ENCODE measurements at places on chromosomes 13 and 19. TPM values are rescaled to one million over a fixed set of nuclear protein-coding genes. Genes with fewer than 3 reads are reported as not detected.

DNA sequence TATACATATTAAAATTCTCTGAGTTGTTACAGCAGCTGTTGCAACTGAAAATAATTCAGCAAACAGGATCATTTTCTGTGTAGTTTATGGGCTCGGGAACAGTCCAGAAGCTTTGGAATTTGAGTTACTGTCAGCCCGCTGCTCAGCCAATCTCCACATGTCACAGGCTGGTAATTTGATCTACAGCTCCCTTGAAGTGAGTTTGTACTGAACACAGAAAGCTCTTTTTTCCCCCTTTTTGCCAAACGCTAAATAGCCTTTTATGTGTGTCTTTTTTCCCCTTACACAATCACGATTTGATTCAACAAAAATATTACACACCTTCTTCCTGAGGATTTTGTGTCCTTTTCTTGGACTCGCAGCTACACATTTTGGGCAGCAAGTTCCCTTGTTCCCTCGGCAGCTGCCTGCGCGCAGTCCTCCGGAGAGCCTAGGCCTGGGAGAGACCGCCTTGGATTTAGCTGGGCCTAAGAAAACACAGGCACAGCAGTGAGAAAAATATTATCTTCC is 371.4 kb downstream of the KCNRG start:
- DNase-seq, result no peak

GRCh38 chr19:39303373-39304184 is 7.4 kb downstream of the IFNL1 start:
- DNase-seq, result no peak

DNA sequence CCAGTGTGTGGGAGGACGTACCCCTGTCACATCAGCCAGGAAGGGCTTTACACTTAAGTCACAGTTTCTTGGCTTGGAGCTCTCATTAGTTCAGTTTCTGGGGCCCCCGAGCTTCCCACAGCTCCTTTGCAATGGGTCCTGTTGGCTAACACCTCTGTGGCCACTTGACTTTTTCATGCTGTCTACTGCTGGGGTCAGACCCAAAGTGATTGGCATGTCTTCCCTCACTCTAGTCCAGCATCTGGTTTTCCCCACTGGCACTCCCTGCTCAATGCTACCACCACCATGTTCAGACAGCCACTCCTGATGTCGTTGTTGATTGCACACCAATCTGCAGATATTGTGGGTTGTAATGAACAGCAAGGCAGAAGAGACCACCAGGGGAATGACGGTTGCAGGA is 379.0 kb downstream of the FOXO1 start:
- DNase-seq, result no peak

DNA sequence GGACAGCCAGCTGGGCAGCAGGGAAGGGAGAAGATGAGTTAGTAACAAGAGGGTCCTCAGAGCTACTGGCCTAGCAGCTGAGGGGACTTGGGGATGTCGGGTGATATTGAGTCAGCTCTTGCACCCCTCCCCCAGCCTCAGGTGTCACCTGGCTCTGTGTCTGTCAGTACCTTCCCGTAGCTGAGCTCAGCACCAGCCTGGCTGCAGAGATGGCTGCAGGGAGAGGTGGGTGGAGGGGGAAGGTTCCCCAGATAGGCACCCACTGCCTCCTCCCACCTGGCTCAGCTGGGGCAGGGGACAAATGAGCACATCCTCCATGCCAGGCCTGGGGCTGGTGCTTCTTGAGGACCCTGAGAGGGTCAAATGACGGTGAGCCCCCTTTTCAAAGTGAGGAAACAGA is 6.8 kb upstream of the KPTN start:
- DNase-seq, result no peak

GRCh38 chr13:19023115-19023514 is 158.5 kb downstream of the TUBA3C start:
- no peak for DNase-seq

- no peak for DNase-seq
Observed at GRCh38 chr13:92460479-92460878, 766.1 kb upstream of the GPC6 start.

- no peak for DNase-seq
Observed at GRCh38 chr13:24116131-24116530, 44.4 kb upstream of the SPATA13 start.

DNA sequence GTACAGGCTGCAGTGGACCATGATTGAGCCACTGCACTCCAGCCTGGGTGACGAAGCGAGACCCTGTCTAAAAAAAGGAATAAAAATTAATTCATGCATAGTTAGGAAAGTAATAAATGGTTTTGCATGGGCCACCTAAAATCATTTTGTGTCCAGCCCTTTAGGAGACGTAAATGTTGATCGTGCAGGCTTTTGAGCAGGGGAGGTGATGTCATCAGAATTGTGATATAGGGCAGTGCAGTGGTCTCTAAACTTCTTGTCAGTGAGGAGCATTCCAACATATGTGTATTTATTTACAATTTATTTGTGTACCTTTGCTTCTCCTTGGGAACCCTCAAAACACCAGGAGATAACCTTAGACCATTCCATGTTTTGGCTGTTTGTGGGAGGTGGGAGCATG is 3.0 kb downstream of the SMARCA4 start:
- DNase-seq, result no peak

- DNase-seq, result no peak
Observed at GRCh38 chr19:6718111-6718740, 2.2 kb downstream of the C3 start.

The ZNF470 gene
- total RNA-seq, result not detected

The DIRAS1 gene
- 18.5 TPM for total RNA-seq

DNA sequence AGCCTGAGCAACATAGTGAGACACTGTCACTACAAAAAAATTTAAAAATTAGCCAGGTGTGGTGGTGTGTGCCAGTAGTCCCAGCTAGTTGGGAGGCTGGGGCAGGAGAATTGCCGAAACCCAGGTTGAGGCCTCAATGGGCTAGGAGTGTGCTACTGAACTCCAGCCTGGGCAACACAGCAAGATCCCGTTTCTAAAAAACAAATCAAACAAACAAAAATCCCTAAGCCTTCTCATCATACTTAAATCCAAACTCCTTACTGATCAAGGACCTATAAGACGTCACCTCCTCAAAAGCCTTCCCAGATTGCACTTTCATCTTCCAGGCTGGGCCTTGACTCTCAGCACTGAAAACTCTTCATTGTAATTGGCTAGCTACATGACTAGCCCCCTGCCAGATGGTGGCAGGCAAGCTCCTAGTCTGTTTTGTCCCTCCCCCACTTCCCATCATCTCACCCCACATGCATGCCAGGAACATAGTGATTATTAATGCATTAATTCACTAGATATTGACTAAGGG is 17.5 kb upstream of the NANOS3 start:
- DNase-seq, result no peak

DNA sequence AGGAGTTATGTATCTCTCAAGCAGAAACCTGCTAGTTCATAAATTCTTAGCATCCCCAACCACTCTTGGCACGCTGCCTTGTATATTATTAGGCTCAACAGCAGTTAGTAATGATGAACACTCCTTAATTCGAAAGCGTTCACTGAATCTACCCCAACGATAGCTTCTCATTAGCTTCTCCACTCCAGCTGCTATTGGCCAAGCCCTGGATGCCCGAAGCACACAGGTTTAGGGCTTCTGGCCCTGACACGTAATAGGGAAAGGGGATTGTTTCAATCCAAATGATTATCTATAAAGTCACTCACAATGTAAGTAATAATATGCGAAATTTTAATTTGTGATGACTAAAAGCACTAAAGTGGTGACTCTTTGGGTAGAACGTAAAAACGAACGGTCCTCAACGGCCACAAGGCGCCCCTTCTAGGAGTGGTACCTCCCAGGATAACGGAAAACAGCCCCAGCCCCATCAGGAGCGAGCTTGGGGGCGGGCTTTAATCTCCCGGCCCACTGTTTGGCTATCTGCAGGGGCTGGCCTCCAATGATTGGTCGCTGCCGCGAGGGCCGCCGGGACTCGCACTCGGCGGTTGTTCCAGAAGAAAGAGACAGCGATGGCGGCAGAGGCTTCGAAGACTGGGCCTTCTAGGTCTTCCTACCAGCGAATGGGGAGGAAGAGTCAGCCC is at the start of gene RNF17:
Gene RNF17, plus strand, starts transcription at position 574 of the 680 bp plus-strand sequence. Its CDS starts 35 bp downstream, at position 609.
- DNase-seq, result no peak

The DACT3 gene
- total RNA-seq, result 1.0 TPM

- DNase-seq, result no peak
Observed at GRCh38 chr19:56838024-56838908, 2.3 kb downstream of the PEG3 start.

The BEST2 gene
- not detected for total RNA-seq

- no peak for DNase-seq
Observed at GRCh38 chr19:31177246-31177645, 172.0 kb downstream of the TSHZ3 start.

- DNase-seq, result no peak
Observed at GRCh38 chr13:42137856-42138537, 89.5 kb downstream of the DGKH start.

GRCh38 chr13:109745702-109746101 is 40.7 kb downstream of the IRS2 start:
- DNase-seq, result no peak

DNA sequence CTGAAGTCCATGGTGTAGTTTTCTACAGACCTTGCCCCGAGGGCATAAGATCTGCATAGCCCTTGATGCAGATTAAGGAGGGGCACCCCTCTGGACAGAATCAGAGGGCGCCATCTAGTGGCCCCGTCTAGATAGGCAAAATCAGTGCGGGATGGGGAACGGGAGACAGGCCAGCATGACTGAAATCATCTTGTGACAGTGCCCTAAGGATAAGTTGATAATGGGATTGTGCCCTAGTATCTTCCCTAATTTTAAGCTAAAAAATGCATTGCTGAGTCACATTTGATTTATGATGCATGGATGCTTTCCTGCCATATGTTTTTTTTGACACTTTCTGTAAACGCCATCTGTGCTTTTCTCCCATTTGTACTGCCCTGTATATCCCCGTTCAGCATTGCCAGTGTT is 19.0 kb upstream of the GPI start:
- peak; percentile 42 for DNase-seq

- DNase-seq, result no peak
Observed at GRCh38 chr13:73938372-73939070, 195.7 kb downstream of the KLF12 start.

GRCh38 chr19:44308011-44308410 is 3.2 kb upstream of the ZNF235 start:
- no peak for DNase-seq

The CKM gene
- not detected for total RNA-seq

GRCh38 chr13:26899202-26899601 is 138.6 kb upstream of the GPR12 start:
- DNase-seq, result no peak

The KIR2DL3 gene
- not detected for total RNA-seq

The NALCN gene
- 10.9 TPM for total RNA-seq

The FCAR gene
- total RNA-seq, result not detected

DNA sequence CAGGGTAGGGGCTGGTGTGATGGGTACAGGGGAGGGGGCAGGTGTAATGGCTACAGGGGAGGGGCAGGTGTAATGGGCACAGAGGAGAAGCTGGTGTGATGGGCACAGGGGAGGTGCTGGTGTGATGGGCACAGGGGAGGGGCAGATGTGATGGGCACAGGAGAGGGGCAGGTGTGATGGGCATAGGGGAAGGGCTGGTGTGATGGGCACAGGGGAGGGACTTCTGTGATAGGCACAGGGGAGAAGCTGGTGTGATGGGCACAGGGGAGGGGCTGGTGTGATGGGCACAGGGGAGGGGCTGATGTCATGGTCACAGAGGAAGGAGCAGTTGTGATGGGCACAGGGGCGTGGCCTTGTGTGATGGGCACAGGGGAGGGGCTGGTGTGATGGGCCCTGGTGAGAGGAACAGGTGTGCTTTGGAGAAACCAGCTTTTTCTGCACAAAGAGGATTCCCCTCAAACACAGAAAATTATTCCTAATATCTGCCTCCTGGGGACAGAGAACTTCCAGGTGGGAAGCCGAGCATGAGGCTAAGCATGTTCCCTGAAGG is 38.6 kb upstream of the POP4 start:
- no peak for DNase-seq

The NFIX gene
- 144 TPM for total RNA-seq

DNA sequence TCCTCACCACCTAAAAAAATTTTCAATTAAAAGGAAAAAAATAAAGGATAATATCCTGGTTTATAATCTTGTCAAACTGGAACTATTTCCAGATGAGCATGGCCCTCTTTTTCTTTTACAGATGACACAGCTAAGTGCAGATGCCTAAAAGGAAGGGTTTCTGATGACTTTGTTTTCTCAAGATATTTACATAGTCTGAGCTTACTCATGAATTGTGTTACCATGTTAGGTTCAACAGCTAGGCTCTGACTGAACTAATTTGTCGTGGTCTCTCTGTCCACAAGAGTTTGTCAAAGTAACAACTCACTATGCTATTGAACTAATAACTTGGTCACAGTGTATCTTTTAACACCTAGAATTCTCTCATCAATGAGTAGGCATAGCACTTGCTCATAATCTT is 780.8 kb downstream of the GPC5 start:
- no peak for DNase-seq

DNA sequence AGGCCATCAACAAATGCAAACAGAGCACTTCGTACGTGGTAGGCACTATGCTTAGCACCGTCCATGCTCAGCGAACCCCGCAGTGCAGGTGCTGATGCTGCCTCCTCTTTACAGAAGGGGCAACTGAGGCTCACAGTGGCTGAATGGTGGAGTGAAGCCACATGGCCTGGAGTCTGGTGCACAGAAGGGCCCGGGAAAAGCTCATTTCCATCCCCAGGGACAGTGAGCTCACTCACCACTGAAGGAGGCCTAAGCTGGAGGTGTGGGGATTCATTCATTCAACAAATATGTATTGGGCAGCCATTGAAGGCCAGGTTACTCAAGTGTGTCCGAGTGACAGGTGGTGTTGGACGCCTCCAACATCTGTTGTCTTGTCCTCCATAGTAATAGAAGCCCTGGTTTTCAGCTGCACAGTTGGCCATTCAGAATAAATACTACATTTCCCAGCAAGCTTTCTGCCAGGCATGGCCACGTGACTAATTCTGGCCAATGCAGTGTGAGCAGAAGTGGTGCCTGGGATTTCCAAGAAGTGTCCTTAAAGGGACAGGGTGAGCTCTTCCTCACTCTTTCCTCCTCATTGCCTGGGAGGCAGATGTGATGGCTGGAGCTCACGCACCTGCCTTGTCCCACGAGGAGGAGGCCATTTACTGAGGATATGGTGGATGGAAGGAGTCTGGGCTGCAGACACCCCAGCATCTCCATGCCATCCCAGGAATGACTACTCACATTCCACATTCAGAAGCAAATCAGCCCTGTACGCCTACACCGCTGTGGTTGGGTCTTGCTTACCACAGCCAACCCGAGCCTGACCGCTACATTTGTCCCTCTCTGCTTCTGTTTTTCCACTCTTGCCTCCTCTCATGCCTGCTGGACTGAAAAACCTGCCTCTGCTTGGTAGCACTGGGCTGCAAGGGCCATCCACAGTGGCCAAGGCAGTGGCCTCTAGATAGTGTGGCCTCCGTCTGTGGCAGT is 2.3 kb upstream of the ZNRF4 start:
- DNase-seq, result no peak

The SOX21 gene
- total RNA-seq, result 3.5 TPM

The FBXW9 gene
- 12.4 TPM for total RNA-seq

DNA sequence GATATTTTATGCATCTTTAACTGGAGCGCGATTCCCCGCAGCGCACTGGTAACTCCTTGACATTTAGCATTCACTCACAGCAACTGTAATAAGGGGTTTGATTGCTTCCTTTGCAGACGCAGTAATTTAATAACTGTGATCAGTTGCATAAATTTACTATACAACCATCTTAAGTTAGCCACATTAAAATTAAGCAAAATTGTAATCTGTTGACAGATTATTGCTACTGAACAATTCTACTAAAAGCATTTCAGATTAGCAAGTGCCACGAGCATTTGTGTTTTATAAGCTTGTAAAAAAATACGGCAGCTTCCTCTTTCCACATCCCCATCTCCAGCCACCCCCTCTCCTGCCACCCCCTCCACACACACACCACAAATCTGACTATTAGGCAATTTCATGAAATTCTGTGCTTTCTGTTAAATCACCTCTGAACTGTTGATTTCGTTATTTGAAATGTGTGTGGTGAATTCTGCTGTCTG is 44.4 kb downstream of the TSHZ3 start:
- no peak for DNase-seq
